ENCODE measurements at places on chromosomes 16 and 17.

GRCh38 chr16:30928390-30928789, 5.0 kb downstream of the FBXL19 start:
- no peak for DNase-seq

- peak; percentile 65 for DNase-seq
These were observed 588.7 kb downstream of the CDH13 start for GRCh38 chr16:83215406-83216001.

- DNase-seq, result no peak
These were observed 108.0 kb downstream of the MRTFB start for GRCh38 chr16:14179116-14179515.

DNA sequence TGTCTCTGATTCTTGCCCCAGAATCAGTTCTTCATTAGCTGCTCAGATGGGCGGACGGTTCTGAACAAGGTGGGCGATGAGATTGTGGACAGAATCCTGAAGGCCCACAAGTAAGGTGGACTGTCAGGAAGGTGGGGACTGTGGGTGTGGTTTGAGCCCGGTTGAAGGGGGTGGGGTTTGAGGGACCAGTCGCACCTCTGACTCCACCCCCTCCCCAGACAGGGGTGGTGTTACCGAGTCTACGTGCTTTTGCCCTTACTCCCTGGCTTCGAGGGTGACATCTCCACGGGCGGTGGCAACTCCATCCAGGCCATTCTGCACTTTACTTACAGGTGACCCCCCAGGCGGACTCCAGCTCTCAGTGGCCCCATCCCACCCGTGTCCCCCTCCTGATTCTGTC, 11.3 kb downstream of the PLD2 start:
- DNase-seq, result no peak

DNA sequence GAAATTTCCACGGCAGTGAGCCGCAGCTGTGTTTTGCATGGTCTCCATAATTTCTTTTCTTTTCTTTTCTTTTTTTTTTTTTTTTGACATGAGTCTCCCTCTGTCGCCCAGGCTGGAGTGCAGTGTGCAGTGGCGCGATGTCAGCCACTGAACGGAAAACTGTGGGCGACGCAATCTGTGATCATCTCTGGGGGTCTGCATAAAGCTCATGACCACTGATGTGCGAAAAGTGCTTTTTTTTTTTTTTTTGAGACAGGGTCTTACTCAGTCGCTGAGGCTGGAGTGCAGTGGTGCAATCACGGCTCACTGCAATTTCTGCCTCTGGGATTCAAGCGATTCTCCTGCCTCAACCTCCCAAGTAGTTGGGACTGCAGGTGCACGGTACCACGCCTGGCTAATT, 117.6 kb downstream of the ABCC6 start:
- DNase-seq, result no peak

- no peak for DNase-seq
These were observed 4.5 kb upstream of the FOXN1 start for GRCh38 chr17:28501421-28502284.

DNA sequence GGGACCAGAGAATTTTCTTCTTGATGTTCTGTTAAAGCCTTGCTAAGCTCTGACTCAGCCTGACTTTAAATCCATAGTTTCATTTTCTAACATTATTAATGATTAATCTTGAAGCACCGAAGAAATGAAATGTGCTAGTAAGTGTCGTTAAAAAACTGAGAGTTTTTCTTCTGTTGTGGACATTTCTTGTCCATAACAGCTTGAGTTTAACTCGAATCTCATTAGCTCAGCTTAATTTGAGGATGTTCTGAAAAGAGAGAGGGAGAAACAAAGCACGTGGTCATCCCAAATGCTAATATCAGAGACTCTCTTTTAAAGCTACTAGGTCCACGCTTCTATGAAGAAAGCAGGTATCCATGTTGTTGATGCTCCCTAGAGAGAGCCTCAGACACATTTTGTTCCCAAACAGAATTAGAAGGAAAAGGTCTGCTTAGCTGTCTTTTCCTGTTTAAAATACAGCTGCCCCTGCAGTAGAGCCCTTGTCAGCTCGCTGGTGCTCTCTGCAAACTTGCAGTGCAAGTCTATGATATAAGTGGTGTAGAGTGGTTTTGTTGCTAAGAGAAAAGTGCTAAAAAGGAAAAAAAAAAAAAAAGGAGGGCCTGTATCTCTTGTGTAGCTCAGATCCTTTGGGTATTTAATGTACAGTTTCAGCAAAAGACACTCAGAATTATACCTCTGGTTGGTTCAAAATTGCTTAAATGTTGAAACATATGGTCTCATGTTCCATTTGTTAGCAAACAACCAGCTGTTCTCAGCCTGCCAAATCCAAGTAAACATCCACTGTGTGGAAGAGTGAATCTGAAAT, 191.1 kb upstream of the TBX2 start:
- no peak for DNase-seq

DNA sequence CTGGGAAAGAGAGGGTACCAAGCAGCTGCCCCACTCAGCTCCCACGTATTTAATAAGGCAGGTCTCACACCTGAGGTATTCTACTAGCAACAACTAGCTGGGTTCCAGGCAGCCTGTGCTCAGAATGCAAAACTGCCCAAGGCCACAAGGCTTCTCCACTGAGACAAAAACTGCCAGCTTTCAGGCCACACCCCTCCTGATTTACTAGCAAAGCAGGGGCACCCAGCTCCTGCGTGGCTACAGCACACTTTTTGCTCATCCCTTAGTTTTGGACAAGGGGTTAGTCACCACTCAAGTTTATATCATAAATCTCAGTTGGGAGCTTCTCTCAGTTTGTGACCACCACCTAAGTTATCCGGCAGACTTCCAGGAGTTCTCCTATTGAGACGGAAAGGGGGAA, 494.6 kb downstream of the CDH11 start:
- DNase-seq, result no peak
